Anterior cingulate cortex (tissue), 58 donors: ENCODE measurements at places on chromosomes 6 and 20.

- DNase-seq: no peak
These were observed 12.1 kb upstream of the SNHG17 start for GRCh38 chr20:38447251-38447661.

DNA sequence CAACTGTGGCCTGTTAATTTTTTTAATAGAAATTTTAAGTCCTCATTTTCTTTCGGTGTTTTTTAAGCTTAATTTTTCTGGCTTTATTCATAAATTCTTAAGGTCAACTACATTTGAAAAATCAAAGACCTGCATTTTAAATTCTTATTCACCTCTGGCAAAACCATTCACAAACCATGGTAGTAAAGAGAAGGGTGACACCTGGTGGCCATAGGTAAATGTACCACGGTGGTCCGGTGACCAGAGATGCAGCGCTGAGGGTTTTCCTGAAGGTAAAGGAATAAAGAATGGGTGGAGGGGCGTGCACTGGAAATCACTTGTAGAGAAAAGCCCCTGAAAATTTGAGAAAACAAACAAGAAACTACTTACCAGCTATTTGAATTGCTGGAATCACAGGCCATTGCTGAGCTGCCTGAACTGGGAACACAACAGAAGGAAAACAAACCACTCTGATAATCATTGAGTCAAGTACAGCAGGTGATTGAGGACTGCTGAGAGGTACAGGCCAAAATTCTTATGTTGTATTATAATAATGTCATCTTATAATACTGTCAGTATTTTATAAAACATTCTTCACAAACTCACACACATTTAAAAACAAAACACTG is 10.1 kb downstream of the HFE start:
- DNase-seq: no peak

DNA sequence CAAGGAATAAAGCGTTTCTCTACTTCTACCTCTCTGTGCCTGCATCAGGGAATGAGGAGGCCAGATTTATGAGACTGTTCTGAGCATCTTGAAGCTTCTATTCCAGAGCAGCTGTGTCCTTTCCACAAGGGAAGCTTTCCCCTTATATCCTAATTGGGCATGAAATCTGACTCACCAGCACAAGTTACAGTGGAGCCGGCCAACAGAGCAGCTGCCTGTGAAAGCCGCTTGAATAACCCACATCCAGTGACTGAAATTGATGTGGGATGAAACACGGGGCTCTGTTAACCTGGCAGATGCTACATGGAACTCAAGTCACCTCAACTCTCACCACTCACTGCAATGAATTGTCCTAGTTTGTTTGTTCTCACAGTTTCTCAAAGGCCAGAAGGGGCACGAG is 400.3 kb downstream of the TFAP2A start:
- DNase-seq: peak; percentile 29

DNA sequence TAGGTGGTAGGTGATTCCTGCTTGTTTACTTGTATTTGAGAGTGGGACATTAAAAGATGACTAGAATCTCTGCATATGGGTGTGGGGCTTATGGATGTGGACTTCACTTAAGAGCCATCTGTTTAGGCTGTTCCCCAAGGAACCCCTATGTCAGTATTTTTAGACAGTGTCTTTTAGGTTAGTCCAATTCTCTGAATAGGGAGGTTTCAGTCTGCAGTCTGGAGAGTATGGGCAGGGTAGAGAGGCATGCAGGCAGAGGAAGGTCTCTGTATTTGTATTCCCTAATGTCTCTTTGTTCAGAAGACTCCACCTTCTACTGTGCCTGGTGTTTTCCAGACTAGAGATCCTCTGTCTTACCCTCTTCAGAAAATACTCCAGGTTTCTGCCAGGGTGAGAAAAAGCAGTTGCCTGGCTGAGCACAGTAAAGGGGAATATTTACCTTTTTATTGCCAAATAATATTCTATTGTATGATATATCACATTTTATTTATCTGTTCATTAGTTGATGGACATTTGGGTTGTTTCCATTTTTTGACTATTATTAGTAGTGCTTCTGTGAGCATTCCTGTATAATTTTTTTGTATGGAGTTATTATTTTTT is 19.1 kb downstream of the SLX4IP start:
- DNase-seq: no peak
